ENCODE measurements at places on chromosomes 12 and 14.

- H3K27me3 ChIP-seq = no peaks in the 10 kb centered on the region
- H3K27ac ChIP-seq = no peak overlapping the region
- no peaks in the 10 kb centered on the region for H3K4me1 ChIP-seq
- H3K36me3 ChIP-seq = no peaks in the 10 kb centered on the region
Measured at GRCh38 chr12:12157424-12157823, 86.7 kb downstream of the BCL2L14 start.

- peaks cover 16% of the 10 kb centered on the region for H3K4me1 ChIP-seq
- H3K27me3 ChIP-seq = peaks cover 2% of the 10 kb centered on the region
- H3K4me3 ChIP-seq = no peak overlapping the region
- H3K36me3 ChIP-seq = no peaks in the 10 kb centered on the region
- no peak for DNase-seq
Measured at GRCh38 chr12:113457710-113458109, 14.0 kb downstream of the LHX5 start.

DNA sequence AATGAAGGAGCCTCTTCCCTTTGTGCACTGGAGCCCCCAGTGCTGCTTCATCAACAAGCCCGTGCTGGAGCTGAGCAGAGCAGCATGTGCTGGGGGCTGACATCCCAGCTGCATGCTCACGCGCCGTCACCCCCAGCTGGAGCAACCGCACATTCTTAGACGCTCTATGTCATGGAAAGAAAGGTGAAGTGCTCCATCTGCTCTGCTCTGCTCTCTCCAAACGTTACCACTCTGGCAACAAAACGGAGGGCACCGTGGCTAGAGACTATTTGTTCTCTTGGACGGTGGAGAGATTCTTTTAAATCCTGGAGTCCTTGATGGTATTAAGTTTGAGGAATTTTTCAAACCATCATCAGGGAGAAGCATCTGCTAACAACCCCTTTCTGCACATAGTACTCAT lies 208.4 kb downstream of the C12orf75 start:
- H3K27ac ChIP-seq = no peak overlapping the region
- no peak for DNase-seq
- H3K36me3 ChIP-seq = no peaks in the 10 kb centered on the region
- no peaks in the 10 kb centered on the region for H3K4me1 ChIP-seq

- H3K36me3 ChIP-seq = no peaks in the 10 kb centered on the region
- no peaks in the 10 kb centered on the region for H3K27me3 ChIP-seq
- H3K4me3 ChIP-seq = no peak overlapping the region
- DNase-seq = no peak
- peaks cover 13% of the 10 kb centered on the region for H3K4me1 ChIP-seq
- H3K27ac ChIP-seq = no peak overlapping the region
Measured at GRCh38 chr12:131058700-131059099, 105.0 kb downstream of the ADGRD1 start.

- H3K27ac ChIP-seq = no peak overlapping the region
- no peak overlapping the region for H3K4me3 ChIP-seq
- no peaks in the 10 kb centered on the region for H3K4me1 ChIP-seq
- H3K27me3 ChIP-seq = no peaks in the 10 kb centered on the region
- no peak for DNase-seq
Measured at GRCh38 chr14:21933681-21934080, 260.1 kb upstream of the OR4E1 start.

All from thyroid gland (tissue), 4 donors.